ENCODE measurements at places on chromosomes 6 and 20.

- no peak for DNase-seq
These were observed 27.6 kb downstream of the KCNK15 start for GRCh38 chr20:44773070-44773829.

DNA sequence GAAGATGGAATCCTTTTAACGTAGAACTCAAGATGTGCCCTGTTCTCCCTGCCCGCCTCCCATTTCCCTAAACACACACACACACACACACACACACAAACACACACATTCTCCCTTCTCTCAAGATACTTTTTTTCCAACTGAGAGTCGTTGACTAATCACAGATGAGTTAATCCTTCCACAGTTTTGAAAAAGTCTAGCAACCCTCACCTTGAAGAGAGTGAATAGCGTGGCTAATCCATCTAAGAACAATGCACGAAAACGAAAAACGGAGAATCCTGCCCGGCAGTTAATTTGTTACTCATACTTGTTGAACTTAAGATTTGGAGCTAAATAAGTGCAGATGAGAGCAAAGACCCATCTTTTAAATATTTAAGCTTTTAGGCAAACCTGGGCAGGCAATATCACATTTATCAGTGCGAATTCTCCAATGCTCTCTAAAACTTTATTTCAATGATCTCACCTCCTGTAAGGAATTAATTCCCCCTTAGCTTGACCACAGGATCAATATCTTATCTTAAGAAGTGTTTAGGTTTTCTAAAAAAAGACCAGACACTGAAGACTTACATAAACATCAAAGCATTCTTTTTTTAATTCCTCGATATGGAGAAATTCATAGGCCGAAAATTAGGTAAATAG is 1.1 kb downstream of the AGPAT4 start:
- DNase-seq, result no peak

- no peak for DNase-seq
These were observed 709 bp upstream of the ASXL1 start for GRCh38 chr20:32357375-32357868.

DNA sequence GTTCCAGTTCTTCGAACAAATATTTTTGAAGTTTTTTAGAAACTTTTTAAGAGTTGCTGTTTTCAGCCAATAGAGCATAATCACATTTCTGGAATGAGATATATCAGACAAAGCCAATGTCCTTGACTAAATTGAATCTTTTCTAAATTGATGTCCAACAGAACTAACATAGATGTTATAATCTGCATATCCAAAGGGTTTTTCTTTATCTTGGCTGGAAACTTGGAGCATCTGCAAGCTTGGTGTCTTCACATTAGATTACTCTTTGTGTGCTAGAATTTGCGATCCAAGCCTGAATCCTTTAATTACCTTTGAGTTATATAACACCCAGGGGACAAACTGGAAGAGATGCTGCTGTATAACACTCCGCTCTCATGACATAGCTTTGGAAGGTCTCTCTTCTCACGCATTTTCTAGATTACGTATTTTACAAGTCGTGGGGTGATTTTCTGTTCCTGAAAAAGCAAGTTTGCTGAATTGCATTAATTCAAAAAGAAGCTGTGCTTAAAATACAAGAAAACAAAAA is 64.4 kb upstream of the FUCA2 start:
- DNase-seq, result no peak

DNA sequence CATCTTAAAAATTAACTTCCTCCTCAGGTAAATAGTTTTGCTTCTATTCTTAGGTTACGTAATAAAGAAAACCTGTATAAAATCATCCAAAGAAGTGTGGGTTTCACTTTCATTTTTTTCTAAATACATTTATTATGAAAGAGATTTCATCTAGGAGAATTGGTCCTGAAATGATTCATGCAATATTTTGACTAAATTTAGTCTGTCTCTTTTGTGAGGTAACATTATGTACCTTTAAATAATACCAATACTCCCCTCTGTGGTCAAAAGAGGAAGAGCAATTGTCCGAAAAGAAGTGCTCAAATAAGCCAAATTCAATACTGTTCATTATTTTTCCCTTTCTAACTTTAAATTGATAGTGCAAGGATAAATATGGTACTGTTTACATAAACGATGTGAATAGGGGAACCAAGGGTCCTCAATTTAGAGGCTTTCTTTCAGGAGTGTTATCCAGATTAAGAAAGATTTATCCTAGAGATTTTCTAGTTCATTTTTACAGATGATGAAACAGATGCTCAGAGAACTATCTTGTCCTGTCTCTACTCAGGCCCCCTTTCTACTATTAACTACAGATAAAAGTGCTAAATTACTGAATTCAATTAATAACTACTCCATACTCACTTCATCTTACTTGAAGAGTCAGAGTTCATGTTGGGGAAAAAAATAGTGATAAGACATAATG is 26.2 kb downstream of the CYP39A1 start:
- DNase-seq, result no peak

DNA sequence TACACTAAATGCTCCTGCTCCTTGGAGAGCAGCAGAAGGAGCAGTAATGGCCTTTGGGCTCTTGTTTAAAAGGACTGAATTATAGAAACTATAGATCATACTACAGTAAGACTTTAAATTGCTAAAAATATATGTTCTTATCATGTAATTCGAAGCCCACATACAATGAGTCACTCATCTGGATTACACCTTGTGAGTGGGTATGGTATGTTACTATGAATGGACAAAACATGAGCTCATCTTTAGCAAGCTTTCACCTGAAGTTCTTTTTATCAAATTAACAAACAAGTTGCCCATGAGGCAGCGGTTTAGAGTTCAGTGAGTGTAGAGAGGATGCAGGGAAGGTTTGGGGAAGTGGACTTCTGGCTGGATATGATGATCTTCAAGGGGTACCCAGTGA is 114.4 kb upstream of the CCN2 start:
- no peak for DNase-seq

DNA sequence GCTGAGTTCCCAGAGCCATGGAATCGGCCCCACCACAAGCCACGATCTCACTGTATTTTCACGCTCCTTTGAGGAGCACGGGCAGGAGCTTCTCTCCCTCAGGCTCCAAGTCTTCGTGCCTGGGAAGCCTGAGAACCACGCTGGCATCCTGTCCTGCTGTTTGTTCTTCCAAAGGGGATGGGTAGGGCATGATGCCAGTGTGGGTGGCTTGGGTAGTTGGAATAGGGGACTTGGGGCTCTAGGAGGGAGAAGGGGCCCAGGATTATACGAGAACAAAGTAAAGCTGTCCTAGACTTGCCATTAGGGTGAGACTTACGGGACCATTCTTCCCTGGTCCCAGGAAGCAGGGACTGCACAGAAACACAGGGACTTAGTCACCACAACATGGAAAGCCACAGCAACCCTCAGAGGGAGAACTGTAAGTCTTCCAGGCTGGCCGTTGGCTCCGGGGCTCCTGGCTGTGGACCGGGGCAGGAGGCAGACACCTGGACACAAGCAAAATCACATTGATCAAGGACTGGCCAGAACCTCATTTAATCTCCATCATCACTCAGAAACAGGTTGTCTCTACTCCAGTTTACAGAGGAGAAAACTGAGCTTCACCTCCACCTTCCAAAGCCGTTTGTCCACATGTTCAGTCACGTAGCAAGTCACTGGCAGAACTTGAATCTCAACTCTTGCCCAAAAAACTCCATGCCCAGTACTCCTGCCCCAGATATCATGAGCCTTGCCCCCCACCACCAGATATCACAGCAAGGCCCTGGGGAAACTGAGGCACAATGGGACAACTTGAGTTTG is 1.3 kb downstream of the CCN5 start:
- no peak for DNase-seq
